Stimulated activated naive CD8-positive, alpha-beta T cell treated with anti-CD3 and anti-CD28 coated beads, Interleukin-15, amount 100 ng/mL, for 72 hours (primary cell): ENCODE measurements at places on chromosomes 11 and 22.

GRCh38 chr11:108859510-108859909 is 194.6 kb downstream of the DDX10 start:
- no peak for DNase-seq

DNA sequence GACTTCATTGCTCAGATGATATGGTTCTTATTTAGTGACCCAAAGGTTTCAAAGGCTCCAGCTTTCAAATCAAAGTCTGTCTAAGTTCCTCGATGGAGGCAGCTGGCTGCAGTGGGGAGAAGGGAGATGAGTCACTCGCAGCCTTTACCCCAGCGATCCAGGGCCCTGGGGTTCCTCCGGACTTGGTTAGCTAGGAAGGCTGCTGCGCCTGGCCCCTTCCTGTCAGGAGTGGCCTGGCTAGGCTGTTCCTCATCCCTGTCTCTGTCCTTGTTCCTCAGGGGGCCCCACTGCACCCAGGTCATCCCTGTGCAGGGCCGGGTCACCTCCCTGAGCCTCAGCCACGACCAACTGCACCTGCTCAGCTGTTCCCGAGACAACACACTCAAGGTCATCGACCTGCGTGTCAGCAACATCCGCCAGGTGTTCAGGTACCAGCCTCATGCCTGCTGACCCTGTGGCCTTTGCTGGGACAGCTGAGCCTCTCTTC is 13.9 kb downstream of the ATG16L2 start:
- DNase-seq, result no peak

DNA sequence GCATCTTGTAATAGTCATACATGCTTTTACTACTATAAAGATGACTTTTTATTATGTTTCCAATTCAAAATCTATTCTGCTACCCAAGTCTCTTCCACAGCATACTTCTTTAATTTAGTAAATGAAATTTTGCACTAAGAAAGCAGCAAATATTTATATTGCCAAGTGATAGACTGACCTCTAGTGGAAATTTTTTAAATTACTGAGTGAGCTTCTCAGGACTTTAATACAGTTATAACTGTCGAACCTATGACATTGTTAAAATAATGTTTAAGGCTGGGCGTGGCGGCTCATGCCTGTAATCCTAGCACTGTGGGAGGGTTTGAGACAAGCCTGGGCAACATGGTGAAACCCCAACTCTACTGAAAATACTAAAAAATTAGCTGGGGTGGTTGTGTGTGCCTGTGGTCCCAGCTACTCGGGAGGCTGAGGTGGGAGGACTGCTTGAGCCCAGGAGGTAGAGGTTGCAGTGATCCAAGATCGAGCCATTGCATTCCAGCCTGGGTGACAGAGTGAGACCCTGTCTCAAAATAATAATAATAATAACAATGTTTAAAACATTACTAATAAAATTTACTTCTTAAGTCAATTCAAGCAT is 27.3 kb downstream of the STK33 start:
- no peak for DNase-seq

DNA sequence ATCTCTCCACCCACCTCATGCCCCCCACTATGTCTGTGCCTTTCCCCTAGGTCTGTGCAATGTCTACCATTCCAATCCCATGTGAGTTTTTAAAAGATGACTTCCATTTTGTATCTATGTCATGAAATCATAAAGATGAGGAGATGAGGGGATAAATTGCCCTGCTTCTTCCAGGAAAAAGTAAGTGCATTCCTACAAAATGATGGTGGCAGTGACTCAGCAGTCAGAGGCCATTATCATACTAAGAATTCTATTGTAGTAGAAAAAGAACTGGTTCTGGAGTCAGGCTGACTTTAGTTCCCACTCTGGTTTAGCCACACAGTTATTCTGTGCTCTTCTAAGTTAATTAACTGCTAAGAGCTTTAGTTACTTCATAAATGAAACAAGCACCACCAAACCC is 89.6 kb upstream of the API5 start:
- DNase-seq, result no peak

DNA sequence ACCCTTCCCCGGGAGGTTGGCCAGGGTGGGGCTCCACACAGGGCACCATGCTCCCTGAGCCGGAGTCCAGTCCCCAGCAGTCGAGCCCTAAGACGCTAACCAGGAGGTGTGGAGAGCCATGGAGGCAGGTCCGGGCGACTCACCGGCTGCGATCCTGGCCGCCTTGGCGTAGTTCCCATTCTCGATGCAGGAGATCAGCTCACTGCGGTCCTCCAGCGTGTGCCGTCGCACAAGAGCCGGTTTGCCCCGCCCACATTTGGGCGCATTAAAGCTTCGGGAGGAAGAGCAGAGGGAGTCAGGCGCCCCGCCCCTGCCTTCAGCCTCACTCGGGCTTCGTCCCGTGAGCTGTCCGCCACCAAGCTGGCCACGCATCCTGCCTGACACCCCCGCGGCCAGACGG is 50.8 kb downstream of the BRD1 start:
- DNase-seq, result no peak

GRCh38 chr11:114061048-114061680 is 1.7 kb downstream of the ZBTB16 start:
- no peak for DNase-seq

DNA sequence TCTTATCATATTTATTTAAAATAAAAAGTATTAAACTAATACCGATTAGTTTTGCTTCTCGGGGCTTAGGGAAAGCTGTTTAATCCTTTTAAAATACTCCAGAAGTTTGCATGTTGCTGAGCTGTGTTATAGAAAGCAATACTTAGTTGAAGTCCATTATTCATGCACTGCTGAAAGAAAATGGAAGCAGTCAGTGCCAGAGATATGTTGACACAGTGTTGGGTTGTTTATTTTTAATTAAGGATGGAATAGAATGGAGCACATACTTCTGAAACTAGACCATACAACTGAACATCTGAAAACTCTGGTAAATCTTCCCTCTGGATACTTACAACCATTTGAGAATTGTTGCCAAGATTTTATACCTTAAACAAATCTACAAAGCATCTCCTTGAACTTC is 282.7 kb upstream of the CCDC179 start:
- DNase-seq, result no peak

GRCh38 chr22:20957683-20958431 is 9.2 kb upstream of the AIFM3 start:
- no peak for DNase-seq

- no peak for DNase-seq
Measured at GRCh38 chr22:28397306-28397705, 282.3 kb downstream of the TTC28 start.

GRCh38 chr11:71301858-71302533 is 49.6 kb upstream of the SHANK2 start:
- DNase-seq, result no peak

GRCh38 chr11:27571154-27571810 is 64.7 kb upstream of the LIN7C start:
- no peak for DNase-seq

DNA sequence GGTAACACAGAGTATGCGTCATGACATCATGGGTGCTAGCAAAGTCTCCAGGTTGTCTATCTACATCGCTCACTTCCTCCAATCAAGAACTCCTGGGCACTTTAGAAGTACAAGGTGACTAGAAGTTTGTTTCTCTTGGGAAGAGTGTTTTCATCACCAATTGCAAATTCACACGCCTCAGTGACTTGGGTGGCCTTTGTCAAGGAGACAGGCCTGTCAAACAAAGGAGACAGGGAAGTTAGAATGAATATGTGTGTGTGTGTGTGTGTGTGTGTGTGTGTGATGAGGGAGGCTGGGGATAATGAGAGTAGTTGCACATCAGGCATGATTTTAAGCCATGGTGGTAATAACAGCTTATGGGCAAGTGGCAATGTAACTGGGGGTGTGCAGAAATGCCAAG is 953.2 kb downstream of the OPCML start:
- DNase-seq, result no peak

DNA sequence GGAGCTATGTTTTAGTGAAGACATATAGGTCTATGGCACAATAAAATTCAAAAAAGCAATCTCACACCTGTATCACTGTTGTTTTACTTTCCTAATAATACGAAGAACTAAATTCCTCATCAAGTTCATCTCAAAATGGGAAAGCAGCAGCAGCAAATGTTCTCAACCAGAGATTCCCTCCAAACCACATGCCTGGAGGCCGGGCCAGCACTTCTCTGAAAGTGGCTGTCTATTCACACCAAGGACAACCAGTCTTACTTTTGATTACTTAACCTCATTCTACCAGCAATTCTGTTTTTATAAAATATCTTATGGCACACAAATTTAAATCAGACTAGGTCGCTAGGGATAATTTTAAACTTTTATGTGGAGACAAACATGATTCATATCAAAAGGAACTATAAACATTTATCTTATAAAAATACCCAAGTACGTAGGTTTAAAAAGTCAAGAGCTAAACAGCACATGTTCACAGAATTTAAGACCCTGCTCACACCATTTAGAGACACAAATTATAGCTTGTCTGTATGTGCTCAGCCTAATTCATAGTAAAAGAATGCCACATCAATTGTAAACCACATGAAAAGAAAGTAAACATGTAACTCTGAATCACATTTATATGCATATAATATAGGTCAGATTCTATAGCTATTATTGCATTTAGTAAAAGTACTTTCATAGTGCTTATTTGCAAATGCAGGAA is 46.1 kb downstream of the RRAS2 start:
- no peak for DNase-seq

GRCh38 chr11:106523921-106524320 is 446.5 kb downstream of the AASDHPPT start:
- no peak for DNase-seq

GRCh38 chr11:62883673-62884072 is 3.0 kb downstream of the SLC3A2 start:
- DNase-seq, result no peak

DNA sequence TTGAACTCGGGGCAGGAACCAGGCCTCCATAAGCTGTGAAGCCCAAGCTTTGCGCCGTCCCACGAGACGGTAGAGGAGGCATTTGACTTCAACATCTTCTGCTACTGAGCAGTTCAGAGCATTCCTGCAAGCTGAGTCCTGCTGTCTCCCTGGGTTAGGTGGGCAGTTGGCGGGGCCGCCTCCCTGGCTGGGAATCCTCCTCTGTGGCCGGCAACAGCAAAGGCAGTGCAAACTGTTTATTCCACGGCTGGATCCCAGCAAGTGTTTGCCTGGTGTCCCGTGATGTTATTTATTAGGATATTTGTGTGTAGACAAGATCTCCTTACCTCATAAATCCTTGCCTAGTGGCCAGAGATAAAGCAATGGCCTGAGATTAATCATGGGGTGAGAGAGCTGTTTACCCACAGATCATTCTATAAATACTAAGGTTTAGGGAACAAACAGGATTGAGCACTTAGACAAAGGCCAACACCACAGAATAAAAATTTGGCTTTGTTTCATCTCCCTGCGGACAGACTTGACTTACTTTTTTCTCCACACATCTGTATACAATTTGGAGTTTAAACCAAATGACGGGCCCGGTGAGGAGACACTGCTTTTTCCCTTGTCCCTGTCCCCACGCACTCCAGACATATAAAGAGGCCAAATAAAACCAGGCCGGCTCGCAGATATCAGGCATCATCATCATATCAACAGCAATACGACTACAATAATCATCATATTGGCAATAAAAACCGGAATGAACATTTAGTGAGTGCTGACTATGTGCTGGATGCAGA is 63.4 kb downstream of the NAT10 start:
- no peak for DNase-seq

DNA sequence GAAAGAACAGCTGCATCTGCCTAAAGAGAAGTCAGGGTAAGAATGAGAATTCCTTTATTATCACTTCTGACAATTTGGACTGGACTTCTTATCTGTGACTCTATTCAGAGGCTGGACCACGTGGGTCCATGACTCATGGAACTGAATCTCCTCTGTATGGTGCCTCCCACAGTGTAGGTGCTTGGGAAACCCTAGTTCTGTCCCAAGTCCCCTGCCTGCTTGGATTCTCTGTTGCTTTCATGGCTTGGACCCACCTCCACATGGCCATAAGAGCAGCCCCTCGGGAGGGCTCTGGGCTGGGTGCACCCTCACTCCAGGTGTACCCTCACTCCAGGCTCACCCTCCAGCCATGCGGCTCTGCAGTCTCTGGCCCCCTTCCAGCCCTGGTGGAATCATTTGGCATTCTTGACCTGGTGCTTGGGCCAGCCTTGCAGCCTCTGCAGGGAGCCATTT is 153.4 kb downstream of the CACNA1I start:
- no peak for DNase-seq

DNA sequence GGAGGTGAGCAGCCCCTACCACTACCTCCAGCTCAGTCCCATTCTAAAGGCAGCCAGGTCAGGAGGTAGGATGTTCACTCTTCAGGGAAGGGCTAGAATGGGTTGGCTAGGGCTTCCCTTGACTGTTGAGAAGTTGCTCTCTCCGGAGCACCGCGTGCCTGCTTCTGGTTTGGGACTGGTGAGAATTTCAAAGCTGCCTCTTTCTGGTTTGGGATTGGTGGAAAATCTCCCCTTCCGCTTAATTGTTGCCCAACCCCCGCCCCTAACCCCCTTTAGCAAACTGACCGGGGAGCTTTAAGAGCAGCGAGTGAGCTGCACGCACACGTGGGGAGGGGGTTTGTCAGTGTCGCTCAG is 686 bp downstream of the USP2 start:
- no peak for DNase-seq

DNA sequence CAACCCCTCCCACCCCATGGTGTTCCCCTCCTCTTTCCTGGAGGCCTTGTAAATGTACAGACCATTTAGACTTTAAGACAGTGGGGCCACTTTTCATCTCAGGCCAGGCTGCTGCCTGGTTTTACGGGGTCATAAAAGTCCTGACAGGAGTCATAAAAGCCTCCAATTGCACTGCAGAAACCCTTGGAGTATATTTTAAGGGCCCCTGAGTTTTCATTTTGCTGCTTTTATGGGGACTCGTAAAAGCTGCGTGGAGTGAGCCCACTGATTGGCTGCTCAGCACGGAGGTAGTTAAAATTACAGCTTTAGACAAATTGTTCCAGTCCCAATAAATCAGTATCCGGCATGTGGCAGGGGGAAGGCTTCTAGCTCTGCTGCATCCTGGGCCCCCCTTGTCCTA is 627.6 kb downstream of the NTM start:
- DNase-seq, result no peak

DNA sequence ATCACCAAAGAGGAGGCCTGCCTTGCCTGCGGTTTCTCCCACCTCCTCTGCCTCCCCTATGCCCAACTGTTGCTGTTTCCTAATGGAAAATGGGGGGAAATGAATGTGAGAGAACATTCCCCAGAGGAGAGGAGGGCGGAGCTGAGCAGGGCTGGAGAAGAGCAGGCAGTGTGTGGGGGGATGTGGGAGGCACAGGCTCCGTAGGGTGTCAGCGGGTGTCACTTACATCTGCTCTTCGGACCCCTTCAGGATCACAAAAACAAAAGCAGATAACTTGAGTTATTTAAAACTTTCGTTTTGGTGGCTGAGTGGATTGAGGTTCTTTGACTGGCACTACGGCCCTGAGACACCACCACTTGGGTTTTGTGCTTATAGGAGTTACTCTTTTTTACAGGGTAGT is 93.8 kb downstream of the CEP164 start:
- no peak for DNase-seq
